ENCODE measurements at places on chromosomes 13 and 19.

- DNase-seq = no peak
Observed at GRCh38 chr13:101944521-101944920, 457.3 kb downstream of the FGF14 start.

DNA sequence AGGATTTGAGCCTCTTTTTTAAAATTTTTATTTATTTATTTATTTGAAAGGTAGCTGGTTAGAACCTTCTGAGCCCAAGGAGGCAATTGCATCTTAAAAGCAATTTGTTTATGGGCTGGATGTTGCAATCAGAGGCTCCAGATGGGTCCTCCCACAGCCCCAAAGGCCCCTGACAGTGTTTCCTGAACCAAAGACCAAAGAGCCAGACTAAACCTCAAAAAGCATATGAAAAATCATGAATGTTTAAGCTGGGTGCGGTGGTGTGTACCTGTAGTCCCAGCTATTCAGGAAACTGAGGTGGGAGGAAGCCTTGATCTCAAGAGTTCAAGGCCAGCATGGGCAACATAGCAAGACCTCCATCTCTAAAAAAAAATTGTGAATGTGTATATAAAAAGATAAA, 67.8 kb upstream of the RGCC start:
- no peak for DNase-seq

DNA sequence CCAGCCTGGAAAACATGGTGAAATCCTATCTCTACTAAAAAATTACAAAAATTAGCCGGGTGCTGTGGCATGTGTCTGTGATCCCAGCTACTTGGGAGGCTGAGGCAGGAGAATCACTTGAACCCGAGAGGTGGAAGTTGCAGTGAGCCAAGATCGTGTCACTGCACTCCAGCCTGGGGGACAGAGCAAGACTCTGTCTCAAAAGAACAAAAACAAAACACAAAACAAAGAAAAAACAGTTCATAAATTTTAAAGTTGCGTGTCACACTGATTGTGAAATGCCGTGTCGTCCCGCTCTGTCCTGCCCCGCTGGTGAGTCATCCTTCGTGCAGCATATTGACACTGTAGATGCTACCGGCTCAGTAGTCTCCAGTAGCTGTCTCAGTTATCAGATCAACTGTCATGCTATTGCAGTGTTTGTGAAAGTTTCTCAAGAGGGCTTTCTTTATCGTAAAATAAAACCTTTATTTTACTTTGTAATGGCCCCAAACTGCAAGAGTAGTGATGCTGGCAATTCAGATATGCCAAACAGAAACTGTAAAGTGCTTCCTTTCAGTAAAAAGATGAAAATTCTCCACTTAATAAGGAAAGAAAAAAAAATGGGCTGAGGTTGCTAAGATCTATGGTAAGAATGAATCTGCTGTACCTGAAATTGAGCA, 36.4 kb upstream of the IGFL1 start:
- no peak for DNase-seq

- DNase-seq = peak; percentile 74
Observed at GRCh38 chr13:26929971-26930730, 169.6 kb upstream of the GPR12 start.

DNA sequence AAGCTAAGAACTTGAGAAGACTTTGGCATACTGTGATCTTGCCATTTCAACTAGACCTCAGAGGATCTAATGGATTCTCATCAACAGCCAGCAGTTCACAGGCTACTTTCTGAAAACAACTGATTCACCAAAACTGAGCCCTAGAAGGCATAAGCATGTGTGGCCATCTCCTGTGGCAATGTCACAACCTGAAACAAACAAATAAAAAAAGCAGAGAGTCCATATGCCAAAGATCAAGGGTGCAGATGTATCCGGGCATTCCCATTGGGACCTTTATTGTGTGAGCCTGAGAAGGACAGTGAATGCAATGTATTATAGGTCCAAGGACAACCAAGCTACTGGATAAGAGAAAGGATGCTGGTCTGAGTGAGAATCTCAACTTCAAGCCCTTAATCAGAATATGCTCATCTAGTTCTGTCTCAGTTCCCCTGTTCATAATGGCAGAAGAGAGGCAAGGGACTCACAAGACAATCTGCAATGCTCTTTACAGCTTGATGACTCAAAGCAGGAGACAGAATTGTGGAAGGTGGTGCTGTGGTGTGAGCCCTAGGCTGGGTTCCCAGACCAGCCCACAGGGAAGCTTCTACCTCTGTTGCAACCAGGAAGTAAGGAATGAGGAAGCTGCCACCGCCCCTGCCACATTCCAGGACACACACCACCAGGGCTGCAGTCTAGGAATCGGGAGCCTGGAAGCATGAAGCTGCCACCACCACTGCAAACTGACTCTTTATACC, 133.7 kb downstream of the RAP2A start:
- no peak for DNase-seq

DNA sequence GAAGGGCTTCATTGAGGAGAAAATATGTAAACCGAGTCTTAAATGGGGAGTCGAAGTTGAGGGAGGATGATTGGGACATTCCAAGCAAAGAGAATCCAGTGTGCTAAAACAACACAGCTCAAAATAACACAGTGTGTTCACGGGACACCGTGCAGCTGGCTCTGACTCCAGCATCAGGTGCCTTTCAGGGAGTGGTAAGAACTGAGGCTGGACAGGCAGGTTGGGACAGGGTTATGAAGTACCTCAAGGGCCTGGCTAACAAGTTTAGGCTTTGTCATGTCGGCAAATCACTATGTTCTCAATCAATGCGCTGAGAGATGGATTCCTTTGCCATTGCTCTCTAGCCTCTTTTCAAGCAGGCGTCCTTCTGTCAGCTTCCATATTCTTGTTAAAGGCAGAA, 27.5 kb upstream of the WDFY2 start:
- no peak for DNase-seq

GRCh38 chr13:26784704-26785639, 24.4 kb upstream of the GPR12 start:
- no peak for DNase-seq

- no peak for DNase-seq
Observed at GRCh38 chr13:33318744-33319143, 33.2 kb upstream of the STARD13 start.

- no peak for DNase-seq
Observed at GRCh38 chr19:35436477-35437405, 11.3 kb upstream of the FFAR2 start.

DNA sequence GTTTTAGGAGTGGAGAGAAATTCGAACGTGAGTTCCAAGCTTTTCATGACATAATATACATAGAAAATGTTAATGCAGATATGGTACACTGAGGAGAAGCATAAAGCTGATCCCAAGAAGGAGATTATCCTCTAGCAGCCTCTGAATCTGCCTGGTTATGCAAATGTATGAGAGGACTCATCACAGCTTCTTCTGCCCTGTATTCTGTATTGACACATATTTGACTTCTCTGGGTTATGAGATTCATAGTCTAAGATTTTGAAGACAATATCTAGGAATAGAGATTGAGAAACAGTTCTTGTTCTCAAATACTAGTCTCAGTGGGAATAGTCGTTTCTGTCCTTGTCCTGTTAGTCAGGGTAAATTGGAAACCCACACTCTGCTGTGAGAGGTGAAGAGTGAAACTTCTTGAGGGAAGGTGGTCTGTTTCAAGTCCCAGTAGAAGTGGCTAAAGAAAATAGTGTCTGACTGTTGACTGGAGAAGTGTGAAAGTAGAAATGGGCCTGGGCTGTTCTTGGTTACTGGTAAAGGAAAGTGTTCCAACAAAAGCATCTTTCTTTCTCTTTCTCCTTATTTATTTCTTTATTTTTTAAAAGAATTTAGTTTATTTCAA, 1356.6 kb downstream of the SLITRK5 start:
- DNase-seq = no peak

DNA sequence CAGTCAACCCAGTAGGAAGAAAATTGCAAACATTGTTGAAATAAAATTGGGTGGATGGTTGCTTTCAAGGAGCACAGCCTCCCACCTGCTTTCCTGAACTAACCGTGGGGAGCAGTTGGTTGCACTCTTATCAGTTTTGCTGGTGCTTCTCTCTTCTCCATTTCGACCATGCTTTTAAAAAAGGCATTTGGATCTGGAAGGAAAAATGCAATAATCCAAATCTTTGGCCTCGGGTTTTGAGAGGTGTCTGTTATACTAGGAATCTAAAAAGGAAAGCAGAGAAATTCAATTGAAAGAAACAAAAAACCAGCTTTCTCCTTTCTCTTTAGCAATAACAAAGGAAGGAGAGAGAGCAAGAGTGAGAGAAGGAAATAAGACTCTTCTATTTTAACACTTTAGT, 113.6 kb upstream of the ARGLU1 start:
- DNase-seq = no peak

- no peak for DNase-seq
Observed at GRCh38 chr19:13459351-13459750, 46.9 kb downstream of the CACNA1A start.

- DNase-seq = no peak
Observed at GRCh38 chr13:107847406-107847805, 367.9 kb downstream of the LIG4 start.

DNA sequence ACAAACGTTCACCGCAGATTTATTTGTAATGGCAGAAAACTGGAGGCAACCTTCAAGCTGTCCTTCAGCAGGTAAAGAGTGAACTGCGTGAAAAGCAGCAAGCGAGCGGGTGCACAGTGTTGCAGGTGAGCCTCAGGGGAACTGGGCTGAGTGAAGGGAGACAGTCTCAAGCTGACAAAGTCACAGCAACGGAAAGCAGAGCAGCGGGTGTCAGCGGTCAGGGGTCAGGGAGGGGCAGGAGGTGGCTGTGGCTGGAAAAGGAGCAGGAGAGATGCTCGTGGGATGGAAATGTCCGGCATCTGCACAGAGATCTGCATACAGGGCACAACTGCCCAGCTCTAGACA, 8.5 kb upstream of the RASA3 start:
- DNase-seq = peak; percentile 36

DNA sequence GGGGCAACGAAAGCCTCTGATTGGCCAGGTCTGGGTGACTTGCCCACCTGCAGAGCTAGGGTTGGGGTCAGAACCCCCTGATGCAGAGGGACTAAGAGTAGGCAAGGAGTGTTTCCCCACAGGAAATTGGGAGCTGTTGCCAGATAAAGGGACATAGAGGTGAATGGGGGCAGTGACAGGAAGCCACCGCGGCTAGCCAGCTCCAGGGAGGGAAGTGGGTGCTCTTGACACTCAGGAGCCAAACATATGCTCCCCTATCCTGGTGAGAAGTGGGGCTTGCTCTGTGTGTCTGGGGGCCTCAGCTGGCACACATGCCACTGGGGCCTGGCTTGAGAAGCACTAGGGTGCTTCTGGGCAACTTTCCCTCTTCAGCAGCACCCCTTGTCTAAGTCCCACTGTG, 26.0 kb downstream of the WDR88 start:
- DNase-seq = no peak

DNA sequence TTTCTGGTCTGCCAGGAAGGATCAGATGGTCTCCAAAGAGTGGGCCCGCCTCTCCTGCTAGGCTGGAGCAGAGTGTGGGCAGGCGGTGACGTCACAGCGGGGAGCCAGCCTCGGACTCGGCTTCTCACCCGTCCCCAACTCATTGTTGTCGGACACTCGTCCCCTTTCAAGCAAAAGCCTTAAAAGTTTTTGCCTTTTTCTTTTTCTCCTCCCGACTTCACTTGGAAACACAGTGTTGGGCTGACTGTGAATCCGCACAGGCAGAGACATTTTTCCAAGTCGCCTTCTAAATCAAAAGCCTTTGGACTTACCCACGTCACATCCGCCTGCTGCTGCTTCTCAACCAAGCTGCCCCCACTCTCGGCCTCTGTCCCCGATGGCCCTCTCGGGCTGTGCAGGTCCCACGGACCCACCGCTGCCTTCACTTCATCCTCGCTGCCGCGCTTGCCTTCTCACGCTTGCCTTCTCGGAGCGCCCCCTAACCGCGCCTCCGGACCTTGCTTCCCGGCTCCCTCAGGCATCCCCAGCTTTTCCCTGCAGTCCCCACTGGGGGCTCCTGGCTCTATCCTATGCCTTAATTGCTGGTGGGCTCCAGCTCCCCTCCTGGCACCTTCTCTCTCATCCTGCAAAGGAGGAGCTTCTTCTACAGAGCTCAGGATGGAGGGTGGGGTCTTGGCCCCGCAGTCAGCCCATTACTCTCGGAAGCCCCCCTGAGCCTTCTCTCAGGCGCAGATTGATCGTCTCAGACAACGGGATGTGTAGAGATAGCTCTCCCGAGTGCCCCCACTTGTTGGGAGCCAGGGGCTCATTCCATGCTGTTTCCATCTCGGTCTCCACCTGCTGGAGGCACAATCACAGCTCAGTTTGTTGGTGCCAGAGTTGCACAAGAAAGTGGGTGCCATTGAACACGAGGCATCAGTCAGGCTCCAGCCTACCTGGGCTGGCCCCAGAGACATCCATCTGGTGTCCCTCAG, 3.9 kb upstream of the ZNF135 start:
- no peak for DNase-seq

GRCh38 chr19:42254850-42255765, at the start of gene ERF:
ERF (minus strand) TSS chr19:42255128; CDS start chr19:42254999, 129 bp downstream.
- peak; percentile 90 for DNase-seq

DNA sequence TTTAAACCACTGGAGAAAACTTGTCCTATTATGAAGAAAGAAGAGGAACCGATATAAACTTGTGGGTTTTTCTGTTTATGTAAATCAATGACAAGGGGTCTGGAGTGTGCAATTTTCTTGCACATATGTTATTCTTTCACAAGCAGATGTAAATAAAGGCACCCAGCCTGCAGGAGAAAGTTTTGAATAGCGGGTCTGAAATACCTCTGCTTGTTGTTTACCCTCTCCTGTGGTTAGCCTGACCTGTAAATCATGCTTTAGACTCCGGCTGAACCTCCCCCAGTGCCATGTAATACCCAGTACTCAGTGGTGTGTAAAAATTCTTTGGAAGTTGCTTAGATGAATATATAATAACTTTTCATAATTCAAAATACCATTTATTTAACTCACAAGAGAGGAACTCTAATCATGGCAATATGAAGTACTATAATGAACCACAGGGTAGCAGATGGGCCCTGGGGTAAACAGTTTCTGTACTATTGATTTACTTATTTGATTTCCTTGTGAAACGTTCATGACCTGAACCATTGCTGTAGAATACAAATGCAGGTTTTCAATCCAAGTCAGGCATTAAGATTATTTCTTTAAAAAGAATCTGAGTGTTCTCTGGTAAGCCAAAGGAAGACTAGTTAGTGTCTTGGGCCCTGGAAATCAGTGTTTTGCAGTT, 245.1 kb downstream of the LMO7 start:
- DNase-seq = no peak

- DNase-seq = no peak
Observed at GRCh38 chr13:79671420-79671819, 190.5 kb downstream of the NDFIP2 start.

- peak; percentile 54 for DNase-seq
Observed at GRCh38 chr13:74289861-74290773, 155.9 kb upstream of the KLF12 start.

DNA sequence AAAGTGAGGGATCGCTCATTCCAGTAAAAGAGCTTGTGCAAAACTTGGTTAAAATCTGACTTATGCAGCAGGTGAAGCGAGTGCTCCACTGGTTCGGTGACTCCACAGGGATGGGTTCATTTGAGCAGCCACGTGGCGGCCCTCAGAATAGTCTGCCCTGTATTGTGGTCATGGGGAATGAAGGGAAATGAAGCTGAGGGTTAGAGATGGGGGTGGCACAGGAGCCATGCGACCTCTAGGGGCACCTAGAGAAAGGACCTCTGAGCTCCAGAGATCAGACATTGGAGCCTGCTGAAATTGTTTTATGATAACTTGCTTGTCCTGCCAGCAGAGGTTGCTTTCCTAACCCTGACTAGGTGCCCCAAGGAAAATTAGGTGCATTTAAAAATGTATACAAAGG, 26.6 kb downstream of the CBY2 start:
- DNase-seq = no peak
